Hypothalamus (tissue), 51 donors: ENCODE measurements at places on chromosomes 2 and 18.
A peak's percentile ranks its signal among the peaks of the same experiment; 100 is the strongest.

DNA sequence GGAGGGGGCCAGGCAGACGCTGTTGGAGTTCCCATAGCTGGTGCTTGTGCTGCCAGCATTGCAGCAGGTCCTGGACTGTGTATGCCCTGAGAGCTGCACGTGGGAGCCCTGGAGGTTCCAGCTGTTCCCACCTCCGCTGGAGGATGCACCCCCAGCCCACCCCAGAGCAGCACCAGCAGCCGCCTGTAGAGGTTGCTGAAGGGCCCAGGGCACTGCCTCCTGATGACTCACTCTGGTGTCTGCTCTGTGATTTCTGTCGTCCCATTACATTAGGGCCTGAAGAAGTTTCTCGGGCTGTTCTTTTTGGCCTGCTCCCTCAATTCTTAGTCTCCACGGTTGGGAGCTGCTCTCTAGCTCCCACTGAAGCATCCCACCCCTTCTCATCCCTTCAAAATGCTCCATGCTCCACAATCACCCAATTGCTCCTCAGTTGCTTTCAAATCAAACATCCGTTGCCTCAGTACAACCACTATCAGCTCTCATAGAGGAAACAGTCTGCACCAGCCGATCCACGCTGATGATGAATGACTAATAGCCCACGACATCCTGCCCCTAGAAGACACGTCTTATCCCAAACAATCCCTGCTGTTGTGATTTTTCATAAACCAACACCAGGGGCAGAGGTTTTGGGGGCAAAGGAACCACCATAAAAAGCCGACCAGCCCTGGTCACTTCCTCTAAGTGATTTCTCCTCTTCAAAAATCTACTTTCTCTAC lies 65.2 kb upstream of the RNF152 start:
- no peak for DNase-seq

DNA sequence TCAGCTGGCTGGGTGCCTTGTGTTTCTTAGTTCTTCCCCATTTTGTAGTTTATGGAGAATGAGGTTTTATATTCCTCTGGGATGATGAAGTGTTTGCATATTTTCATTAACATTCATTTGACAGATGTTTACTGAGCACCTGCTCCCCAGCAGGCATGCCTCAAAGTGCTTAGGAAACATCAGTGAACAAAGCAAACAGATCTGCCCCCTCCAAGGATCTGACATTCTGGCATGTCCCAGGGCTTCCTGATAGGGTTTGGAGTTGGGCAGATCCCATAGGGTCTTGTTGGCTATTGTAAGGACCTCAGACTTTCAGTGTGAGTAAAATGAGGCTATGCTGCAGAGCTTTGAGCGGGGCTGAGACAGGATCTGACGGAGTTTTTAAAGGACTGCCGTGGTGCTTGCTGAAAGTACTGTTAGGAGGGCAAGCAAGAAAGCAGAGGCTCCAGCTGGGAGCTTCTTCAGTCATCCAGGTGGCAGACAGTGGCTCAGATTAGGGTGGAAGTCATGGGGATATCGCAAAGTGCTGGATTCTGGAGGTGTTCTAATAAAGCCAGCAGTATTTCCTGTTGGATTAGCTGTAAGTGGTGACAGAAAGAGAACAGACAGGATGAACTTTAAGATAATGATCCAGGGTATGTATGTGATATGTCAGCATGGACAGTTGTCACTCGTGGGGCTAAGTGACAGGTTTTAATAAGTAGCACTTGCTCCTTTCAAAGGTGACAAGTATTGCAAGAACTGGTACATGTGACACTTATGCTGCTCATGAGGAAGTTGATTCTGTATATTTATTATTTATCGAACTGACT lies 11.3 kb upstream of the IAH1 start:
- no peak for DNase-seq

- DNase-seq = no peak
Measured at GRCh38 chr2:69083235-69083748, 70.3 kb downstream of the ANTXR1 start.

GRCh38 chr2:230153390-230153976 lies 66.3 kb downstream of the SP110 start:
- no peak for DNase-seq

GRCh38 chr18:23494992-23495391 lies 8.3 kb upstream of the RMC1 start:
- DNase-seq = no peak

- DNase-seq = no peak
Measured at GRCh38 chr2:3035385-3036050, 342.1 kb downstream of the EIPR1 start.

DNA sequence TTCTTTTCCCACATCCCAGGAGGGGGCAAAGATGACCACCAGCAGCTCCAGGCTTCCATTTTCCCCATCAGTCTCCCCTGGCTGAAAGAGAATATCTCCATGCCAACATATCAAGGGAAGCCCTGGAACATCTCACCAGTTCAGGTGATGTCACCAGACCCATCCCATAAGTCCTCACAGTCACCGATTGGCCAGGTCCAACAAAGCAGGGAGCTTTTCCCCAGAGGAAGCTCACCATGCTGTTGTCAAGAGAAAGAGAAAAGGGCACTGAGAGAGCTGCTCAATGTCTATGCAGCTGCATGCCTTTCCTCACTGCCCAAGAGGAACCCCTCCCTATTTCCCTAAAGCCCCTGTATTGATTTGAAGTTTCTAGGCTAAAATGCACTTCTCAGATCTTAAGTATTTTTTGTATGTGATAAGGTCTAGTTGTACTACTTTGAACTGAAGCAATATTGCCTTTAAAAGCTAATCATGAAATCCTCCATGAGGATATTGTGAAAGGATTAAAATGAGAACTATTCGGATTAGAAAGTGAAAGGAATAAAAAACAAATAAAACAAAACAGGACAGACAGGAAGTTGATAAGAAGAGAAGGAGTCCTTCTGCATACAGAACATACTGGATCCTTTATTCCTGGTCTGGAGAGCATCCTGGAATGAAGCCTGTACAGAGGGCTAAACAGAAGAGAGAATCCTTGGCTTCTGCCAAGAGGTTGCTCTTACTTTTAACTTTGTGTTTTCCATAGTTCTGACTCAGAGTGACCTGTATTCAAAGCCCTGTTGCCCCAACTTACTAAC lies 45.2 kb upstream of the CTIF start:
- DNase-seq = no peak

- DNase-seq = no peak
Measured at GRCh38 chr18:70085641-70086040, 119.8 kb downstream of the RTTN start.

- DNase-seq = no peak
Measured at GRCh38 chr2:126771094-126771493, 115.1 kb downstream of the GYPC start.

DNA sequence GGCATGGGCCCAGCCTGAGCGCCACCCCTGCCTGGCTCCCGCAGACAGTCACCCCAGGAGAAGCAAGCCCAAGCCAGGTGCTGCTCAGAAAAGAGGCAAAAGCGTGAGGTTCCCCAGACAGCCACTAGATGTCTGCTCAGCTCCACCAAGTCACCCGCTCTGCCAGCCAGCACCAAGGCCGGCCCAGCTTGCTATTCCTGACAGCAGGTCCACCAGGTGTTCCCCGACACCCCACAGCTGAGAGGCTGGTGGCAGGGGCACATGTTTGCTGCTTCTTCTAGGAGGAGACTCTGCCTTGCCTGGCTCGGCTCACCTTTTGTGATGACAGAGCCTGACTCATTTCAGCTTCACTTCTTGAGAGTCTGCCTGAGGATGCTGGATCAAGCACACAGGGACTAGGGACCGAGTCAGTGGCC lies 206.7 kb downstream of the MGAT5 start:
- DNase-seq = peak; percentile 57

DNA sequence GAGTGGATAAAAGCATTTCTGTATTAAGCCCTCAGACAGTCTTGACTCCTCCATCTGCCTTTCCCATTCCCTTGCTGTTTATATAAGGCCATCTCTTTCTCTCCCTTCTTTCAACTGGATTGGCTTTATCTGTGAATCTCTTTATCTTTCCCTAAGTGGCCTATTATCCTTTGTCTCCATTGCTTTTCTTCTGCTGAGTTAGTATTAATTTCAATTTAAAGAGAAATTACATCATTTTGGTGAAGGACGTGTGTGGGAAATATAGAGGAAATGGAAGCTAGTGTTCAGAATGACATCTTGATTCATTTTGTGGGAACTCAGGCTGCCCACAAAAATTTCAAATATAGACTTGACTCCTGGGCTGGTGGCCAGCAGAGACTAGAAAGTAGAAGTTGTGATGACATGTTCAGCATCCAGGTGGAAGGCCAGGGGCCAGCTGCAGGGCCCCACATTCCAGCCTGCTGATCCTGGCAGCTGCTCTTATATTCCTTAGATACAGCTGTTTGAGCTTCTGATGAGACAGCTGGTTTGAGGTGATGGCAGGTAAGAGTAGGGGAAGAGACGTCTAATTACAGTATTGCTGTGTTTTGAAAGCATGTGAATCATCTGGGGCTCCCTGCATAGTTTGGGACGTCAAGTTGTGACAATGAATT lies 52.3 kb downstream of the DIS3L2 start:
- no peak for DNase-seq

DNA sequence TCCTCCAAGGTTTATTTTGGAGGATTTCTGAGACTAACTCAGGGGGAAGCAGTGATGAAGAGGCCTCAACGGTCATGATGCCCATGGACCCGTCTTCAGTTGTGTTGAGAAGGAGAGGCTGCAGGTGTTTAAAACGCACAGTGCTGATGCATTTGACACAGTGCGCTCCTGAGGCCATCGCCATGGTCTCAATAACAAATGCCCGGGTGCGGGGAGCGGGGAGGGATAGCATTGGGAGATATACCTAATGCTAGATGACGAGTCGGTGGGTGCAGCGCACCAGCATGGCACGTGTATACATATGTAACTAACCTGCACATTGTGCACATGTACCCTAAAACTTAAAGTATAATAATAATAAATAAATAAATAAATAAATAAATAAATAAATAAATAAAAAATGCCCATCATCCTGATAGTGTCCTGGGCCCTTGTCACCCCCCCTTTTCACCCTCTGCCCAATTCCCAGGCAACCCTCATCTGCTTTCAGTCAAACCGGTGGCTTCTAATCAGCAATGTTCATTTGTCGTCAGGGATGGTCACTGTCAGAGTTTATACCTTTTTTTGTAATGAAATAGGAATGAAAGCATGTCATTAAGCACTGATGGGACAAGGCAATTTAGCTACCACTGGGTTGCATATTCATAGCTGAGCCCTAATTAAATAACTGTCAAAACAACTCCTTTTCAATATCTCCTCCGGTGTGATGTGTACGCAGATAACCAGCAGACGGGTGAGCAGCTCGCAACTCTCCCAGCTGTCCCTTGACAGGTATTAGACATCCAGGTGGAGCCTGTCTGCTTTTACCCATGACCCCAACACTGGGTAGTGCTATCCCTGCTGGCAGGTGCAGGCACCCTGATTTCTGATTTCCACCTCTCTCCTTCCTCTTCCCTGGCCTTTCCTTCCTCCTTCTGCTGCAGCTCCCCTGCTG lies 95.9 kb downstream of the KCNF1 start:
- DNase-seq = no peak

GRCh38 chr2:136327162-136327852 lies 209.4 kb upstream of the CXCR4 start:
- DNase-seq = no peak

GRCh38 chr2:218005028-218005427 lies 2.2 kb upstream of the TNS1 start:
- no peak for DNase-seq

DNA sequence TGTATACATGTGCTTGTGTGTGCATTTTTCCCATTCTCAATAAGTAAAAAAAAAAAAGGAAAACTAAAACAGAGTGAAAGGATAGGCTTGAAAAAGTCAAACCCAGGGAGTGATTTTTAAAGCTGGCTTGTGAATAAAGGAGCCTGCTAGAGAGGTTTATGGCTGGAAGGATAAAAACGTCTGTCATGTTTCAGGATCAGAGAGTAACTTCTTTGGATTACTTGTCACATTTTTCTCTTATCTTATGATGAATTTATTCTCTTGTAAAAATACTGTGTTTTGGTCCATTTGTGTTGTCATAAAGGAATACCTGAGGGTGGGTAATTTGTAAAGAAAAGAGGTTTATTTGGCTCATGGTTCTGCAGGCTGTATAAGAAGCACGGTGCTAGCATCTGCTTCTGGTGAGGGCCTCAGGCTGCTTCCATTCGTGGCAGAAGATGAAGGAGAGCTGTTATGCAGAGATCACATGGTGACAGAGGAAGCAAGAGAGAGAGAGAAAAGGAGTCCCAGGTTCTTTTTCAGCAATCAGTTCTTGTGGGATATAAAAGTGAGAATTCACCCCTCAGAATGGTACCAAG lies 89.1 kb downstream of the OSBPL6 start:
- no peak for DNase-seq

DNA sequence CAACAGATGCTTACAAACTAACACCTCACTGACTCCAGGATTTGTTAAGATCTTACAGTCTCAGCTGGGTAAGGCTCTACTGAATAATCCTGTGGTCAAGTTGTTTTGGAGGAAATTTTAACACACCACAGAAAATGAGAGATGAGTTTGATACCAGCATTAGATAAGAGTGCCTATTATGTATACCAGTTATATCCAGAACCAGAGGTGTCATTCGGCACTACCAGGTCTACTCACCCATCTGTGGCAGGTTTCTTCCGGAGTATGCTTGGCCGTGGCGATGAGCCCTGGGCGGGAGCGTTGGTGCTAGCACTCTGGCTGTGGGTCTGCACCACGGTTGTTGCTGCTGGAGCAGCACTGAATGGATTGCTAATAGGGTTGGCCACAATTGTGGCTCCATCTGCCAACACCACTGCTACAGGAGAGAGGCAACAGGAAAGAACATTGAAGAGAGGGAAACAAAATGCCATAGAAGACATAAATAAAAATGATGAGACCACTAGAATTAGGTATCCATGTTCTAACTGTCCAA lies 41.2 kb downstream of the SAP130 start:
- DNase-seq = peak; percentile 10

DNA sequence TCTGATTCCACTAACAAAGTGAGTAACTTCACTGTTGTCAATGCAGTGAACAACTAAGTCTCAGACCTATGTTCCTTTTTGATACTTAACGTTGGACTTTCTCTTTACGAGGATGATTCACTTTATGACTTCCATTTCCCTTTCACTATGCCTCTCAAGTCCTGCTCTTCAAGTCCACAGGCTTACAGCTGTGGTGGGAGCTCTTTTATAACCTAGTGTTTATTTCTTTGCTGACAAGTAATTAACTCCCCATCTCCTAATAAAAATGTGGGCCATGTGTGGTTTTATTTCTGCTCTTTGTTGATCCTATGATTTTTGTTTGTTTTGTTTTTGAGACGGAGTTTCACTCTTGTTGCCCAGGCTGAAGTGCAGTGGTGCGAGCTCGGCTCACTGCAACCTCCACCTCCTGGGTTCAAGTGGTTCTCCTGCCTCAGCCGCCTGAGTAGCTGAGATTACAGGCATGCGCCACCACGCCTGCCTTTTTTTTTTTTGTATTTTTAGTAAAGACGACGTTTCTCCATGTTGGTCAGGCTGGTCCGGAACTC lies 142.1 kb downstream of the USP34 start:
- DNase-seq = no peak

GRCh38 chr2:236204953-236205352 lies 36.8 kb upstream of the GBX2 start:
- no peak for DNase-seq
